ENCODE measurements at places on chromosomes 3 and 15.

DNA sequence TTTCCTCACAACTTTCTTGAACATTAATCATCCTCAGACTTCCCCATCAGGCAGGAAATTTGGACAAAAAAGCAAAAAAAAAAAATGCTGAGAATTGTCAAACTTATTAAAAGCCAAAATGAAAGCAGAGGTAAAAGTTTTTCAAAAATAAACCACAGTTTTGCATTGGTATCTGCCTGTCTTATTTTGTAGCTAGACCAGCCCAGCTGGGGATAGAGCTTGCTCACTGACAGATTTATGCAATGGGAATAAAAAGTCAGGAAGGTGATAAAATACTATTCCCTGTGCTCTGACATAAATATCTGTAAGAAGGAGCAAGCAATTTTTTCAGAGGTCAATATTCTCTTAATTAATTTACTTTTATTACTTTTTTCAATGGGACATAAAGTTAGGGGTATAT, 1006.7 kb upstream of the ALCAM start:
- no peak for DNase-seq

- DNase-seq, result no peak
These were observed 110.7 kb downstream of the PLCH1 start for GRCh38 chr3:155634121-155634719.

- no peak for DNase-seq
These were observed 22.2 kb upstream of the NRROS start for GRCh38 chr3:196617256-196617655.

- no peak for DNase-seq
These were observed 7.9 kb upstream of the DENND6A start for GRCh38 chr3:57700737-57701136.

- no peak for DNase-seq
These were observed 51.5 kb upstream of the NANOGP8 start for GRCh38 chr15:35136321-35137189.

- no peak for DNase-seq
These were observed 6.0 kb downstream of the FOXB1 start for GRCh38 chr15:60009980-60010732.

- no peak for DNase-seq
These were observed 34.4 kb downstream of the FAM43A start for GRCh38 chr3:194720048-194720447.

GRCh38 chr3:142180761-142181362, 31.5 kb upstream of the TFDP2 start:
- DNase-seq, result no peak

GRCh38 chr3:126347543-126348161, 9.6 kb downstream of the KLF15 start:
- no peak for DNase-seq

GRCh38 chr15:74336061-74337005, 31.1 kb downstream of the CYP11A1 start:
- no peak for DNase-seq

DNA sequence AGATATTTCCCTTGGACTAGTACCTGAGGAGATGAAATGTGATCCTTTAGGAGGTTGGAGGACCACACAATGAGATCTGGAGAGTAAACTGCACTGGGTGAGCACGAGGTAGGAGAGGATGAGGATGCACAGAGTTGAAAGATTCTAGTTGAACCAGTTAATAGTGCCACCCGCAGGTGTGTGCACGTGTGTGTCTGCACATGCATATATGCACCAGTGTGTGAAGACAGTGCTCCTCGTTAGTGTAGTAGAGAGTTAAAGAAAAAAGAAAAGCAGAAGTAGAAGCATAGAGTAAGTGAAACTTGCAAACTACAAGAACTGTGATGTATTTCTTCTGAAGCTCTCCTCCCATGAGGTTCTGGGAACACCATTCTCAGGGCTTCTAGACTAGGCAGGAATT, 8.4 kb downstream of the MED12L start:
- no peak for DNase-seq

- no peak for DNase-seq
These were observed 136.2 kb downstream of the CHST2 start for GRCh38 chr3:143255739-143256138.

GRCh38 chr3:195180490-195181112, 90.4 kb downstream of the XXYLT1 start:
- no peak for DNase-seq

- no peak for DNase-seq
These were observed 130.2 kb upstream of the TOPAZ1 start for GRCh38 chr3:44111482-44111881.

DNA sequence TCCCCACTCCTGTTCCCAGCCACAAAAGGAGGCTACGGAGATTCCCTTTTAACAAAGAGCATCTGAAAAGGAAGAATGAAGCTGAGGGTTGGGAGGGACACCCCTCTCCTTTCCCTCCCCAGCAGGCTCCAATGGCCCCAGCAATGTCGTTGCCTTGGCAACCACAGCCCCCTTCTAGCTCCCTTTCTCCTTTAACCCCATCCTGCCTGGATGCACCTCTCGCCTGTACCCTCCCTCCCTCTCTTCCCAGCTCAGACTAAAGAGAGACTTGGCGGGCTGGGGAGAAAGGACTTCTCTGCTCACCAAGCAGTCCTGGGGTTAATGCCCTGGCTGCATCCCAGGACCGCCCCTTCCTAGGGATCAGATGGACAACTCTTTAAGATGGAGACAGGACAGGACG, 7.1 kb upstream of the RPL29 start:
- DNase-seq, result no peak

GRCh38 chr3:40886660-40887425, 312.5 kb upstream of the CTNNB1 start:
- DNase-seq, result no peak

DNA sequence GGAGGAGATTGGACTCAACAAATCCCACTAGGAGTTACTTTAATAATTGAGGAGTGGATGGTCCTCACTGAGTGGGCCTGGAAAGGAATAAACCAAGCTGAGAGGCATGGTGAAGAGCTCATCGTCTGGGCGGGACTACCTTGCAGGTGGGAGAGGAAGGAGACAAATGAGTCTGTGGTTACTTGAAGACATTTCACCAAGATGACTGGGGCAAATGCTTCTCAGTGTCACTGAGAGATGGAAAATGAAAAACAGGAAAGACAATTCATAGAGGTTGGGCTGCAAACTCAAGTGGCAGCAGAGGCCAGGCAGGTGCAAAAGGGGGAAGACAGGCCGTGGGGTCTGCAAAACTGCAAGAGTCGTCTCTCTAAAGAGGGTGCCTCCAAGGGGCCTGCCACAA, 1.5 kb upstream of the ARHGAP31 start:
- DNase-seq, result no peak

DNA sequence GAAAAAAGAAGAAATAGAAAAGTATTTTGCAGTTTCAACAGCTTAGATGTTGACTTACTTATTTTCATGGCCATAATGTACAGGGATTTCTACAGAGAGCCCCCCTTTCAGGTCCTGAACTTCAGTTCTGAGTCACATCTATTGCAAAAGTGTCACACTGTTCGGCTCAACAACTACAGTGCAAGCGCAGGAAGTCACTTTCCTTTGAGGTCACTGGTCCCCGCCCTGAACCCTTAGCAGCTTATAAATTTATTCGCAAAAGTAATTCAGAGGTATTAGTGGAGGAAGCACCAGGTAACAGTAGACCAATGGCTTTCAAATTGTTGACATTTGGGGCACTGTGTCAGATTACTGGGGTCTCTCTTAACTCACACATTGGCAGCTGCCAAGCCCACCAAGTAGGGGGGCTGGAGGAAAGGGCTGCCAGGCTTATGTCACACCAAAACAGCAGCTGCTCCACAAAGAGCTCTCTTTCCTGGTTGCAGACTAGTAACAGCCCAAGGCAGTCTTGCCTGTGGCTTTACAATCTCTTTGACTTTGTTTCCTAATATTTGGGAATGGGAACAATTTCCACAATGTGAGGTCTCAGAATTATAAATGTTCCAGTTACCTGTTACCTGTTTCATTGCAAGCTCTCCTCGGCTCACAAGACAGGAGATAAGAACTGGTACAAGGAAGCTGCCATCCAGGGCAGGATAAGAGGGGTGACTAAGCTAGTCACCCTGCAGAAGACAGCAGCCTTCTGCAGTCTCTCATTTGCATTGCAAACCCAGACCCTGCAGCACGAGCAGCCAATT, 130.2 kb upstream of the STRIT1 start:
- no peak for DNase-seq

DNA sequence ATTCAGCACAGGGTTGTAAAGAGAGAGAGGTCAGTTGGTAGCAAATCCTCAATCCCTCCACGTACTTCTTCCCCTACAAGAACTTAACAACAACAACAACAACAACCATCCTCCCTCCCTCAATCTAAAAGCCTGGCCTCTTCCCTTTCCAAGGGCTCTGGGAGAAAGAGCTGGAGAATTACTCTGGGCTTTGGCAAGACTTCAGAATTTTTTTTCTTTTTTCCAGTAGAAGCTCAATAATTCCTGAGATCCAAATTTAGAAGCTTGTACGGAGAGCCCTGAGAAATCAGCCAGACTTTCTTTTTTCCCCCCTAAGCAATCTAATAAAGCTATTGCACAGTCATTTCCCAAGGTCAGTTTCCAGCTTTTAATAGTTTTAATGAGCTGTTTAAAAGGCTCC, 95.8 kb upstream of the CACNA2D3 start:
- DNase-seq, result no peak

DNA sequence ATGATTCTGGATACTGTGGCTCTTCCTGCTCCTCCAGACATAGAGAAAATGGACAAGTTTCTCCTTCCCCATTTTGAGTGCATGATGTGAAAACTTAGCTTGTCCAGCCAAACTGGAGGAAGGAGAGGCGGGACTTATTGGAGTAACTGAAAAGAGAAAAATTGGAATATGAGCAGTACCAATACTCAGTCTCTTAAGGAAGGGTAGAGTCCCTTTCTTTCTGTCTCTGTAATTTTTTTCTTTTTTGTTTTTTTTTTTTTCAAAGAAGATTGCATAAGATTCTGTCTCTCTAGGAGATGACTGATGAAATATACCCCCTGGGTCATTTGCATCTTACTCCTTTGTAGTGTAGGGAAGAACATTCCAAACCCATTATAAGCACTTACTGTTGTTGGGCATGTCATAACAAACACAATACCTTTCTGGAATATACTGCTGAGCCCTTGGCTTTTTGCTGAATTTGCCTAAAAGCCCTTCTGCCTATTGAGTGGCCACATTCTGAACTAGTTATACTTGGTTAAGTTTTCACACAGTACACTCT, 498.1 kb upstream of the TPRG1 start:
- DNase-seq, result no peak
